ENCODE measurements at places on chromosomes 3 and 15. TPM values are rescaled to one million over a fixed set of nuclear protein-coding genes. Genes with fewer than 3 reads are reported as not detected.

CISH gene
- total RNA-seq: not detected

HCN4 gene
- total RNA-seq: not detected

PLA2G4E gene
- not detected for total RNA-seq

SH2D7 gene
- total RNA-seq: not detected

RBPMS2 gene
- total RNA-seq: 0.11 TPM

CP gene
- total RNA-seq: 1.7 TPM

ALS2CL gene
- total RNA-seq: 0.37 TPM

FILIP1L gene
- 27.0 TPM for total RNA-seq

CSPG5 gene
- not detected for total RNA-seq

HES1 gene
- 44.1 TPM for total RNA-seq

PRR20G gene
- not detected for total RNA-seq

LSMEM2 gene
- not detected for total RNA-seq

IL17RE gene
- 0.37 TPM for total RNA-seq

SAMMSON gene
- total RNA-seq: not detected

PEX5L gene
- not detected for total RNA-seq

GPR149 gene
- total RNA-seq: not detected

HHLA2 gene
- not detected for total RNA-seq

DNA sequence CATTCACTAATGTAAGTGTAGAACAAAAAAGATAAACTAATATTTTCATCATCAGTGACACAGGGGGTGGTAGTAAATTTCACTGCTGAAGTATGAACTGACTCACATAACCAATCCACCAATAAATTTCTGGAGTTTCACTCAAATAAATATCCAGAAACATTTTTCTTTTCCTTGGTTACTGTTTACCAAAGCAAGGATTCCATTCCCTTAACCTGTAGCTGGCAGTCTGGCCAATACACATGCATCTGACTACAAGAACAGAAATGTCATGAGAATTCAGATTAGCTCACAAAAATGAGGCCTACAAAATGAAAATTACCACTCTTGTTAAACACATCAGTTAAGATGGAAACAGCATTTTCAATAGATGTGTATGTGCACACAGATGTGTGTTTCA lies 80.3 kb downstream of the STAG1 start:
- no peak for DNase-seq

DNA sequence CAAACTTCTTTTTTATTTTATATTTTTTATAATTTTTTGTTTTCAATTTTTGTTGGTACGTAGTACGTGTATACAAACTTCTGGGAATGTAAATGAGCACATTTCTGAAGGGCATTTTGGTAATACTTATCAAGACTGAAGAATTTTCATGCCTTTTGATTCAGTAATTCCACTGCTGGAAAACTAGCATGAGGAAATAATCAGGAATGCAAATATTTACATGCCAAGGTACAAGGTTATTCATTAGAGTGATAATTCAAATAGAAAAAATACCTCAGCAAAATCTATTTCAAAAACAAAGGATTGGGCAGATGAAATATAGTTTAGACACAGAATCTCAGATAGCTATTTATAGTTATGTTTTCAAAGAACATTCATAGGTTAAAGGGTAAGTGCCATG lies 128.7 kb downstream of the DMXL2 start:
- no peak for DNase-seq

- no peak for DNase-seq
Observed at GRCh38 chr3:20319551-20319950, 133.5 kb upstream of the SGO1 start.

DNA sequence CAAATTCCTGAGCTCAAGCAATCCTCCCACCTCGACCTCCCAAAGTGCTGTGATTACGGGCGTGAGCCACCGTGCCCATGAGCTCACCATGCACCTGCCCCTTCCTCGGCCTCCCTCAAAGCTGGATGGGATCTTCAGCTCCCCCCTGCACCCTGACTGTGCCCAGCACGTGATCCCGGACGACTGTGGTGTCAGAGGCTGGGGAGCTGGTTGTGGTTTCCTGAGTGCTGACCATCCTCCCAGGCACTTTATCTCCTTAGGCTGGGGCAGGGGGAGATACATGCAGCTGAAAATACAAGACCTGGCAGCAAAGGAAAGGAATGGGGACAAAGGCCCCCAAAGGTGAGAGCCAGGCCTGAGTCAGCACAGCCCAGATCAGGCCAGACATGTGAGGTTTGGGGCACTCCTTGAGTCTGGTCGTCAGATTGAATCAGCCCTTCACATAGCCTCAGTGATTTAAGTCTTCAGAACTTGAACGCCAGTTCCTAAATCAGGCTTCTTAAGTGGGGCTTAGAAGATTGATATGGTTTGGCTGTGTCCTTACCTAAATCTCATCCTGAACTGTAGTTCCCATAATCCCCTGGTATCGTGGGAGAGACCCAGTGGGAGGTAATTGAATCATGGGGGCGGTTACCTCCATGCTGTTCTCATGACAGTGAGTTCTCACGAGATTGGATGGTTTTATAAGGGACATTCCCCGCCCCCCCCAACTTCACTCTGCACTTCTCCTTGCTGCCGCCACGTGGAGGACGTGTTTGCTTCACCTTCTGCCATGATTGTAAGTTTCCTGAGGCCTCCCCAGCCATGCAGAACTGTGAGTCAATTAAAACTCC lies 35.8 kb downstream of the PRKCD start:
- DNase-seq: no peak

DNA sequence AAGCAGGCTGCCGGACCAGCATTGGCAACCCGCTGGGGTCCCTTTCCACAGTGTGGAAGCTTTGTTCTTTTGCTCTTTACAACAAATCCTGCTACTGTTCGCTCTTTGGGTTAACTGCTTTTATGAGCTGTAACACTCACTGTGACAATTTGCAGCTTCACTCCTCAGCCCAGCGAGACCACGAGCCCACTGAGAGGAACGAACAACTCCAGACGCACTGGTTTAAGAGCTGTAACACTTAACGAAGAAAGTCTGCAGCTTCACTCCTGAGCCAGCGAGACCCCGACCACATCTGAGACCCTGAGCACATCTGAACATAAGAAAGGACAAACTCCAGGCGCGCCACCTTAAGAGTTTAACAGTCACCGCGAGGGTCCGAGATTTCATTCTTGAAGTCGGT lies 10.7 kb upstream of the CCR4 start:
- no peak for DNase-seq

DNA sequence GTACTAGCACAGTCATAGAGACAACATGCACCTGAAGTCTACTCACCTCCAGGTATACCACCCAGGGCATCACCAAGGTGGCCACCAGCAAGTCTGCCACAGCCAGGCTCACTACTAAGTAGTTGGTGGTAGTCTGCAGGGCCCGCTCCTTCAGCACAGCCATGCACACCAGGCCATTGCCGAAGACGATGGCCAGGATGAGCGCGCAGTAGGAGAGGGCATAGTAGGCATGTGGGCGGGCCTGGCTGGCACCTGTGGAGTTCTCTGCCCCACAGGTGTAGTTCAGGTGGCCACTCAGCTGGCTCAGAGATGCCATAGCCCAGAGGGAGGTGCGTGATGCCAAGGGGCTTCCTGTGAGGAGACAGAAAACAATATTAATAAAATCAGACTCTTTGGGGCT lies 7.2 kb downstream of the DRD3 start:
- no peak for DNase-seq

GRCh38 chr15:98018761-98019351 lies 58.4 kb downstream of the ARRDC4 start:
- DNase-seq: no peak

GRCh38 chr15:52252781-52253180 lies 42.8 kb downstream of the MYO5C start:
- peak; percentile 80 for DNase-seq

- DNase-seq: no peak
Observed at GRCh38 chr3:65200310-65200970, 512.6 kb upstream of the ADAMTS9 start.

GRCh38 chr15:96349034-96349856 lies 18.7 kb downstream of the NR2F2 start:
- DNase-seq: no peak

DNA sequence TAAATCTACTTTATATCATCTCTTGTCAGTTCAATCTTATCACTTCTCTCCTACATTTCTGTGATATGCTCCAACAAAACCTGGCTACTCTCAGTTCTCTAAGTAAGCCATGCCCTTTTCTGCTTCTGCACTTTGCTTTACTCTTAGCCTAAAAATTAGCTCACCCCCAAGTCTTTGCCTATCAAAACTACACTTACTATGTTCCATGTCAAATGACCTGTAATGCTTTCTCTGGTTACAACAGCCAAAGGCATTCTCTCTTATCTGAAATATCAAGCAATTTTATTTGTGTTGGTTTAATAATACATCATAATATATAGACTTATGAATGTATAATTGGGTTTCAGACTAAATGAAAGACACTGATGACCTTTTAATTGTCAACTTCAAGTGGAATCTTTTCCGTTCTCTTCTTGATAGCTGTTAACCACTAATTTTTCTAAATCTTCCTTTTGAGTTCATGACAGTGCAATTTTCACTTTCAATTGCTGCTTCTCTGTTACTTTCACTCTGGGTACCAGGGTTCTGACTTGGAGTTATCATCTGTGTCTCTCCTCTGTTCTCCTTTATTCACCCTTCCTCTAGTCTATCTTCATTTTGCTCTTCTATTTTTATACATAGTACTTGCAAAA lies 619.0 kb upstream of the GOLIM4 start:
- DNase-seq: no peak

DNA sequence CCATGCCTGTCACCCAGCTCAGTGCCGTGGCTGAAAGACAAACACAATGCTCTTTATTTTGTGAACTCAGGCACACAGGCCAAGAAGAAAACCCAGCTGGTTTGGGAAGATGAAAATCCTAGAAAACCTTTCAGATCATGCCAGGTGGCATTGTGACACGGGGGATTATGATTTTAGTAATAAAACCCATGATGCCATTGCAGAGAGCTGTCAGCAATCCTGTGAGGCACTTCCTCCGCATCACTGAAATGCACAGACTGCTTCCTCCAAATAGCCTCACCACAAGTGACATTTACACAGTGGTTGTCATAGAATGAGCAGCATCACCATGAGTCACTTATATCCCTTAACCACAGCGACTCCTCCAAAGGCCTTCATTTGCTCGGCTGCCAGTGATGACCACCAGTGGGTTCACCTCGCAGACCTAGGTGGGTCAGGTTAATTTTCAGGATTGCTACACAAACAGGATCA lies 22.7 kb downstream of the ABHD6 start:
- DNase-seq: peak; percentile 39

DNA sequence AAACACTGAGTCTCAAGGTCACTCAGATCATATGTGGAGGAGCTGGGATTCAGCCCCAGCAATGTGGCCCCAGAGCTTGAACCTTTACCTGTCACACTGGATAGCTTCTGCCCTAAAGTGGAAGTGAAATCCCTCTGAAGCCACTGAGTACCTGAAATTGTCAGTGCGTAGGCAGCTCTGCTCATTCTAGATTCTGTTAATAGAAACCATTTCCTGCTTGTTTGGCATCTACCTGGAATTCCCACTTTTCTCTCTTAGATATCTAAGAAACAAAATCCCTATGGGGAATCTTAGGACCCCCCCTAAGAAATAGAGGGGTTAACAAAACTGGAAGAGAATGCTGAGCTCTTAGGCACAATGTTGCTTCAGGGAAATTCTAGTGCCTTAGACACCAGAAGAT lies 29.8 kb downstream of the FBXL22 start:
- no peak for DNase-seq

DNA sequence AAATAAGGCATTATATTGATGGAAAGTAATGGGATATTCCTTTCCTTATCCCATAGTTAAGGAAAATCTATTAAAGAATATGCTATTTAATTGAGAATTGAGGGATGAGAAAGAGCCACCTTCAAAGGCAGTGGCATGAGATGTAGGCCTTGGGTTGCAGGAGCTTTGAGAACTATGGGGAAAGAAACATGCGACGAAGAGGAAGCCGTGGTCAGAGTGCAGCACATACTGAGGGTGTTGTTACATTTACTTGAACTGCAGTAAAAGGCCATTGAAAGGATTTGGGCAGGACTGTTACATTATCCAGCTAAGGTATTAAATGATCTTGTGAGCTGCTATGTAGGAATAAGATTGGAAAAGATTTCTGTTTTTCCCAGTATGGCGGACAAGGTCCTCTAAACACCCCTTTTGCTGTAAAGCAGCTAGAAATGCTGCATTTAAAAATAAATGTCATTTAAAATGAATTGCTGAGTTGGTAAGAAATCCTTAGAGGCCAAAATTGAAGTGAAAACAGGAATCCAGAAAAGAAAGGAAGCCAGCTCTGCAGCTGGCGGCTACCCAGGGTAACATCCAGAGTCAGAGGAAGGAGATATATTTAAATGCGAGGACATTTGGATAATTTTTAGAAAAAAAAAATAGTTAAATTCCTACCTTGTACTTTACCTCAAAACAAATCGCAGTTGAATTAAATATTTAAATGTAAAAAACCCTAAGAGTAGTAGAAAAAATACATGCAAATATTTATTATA lies 61.7 kb downstream of the IL1RAP start:
- no peak for DNase-seq

DNA sequence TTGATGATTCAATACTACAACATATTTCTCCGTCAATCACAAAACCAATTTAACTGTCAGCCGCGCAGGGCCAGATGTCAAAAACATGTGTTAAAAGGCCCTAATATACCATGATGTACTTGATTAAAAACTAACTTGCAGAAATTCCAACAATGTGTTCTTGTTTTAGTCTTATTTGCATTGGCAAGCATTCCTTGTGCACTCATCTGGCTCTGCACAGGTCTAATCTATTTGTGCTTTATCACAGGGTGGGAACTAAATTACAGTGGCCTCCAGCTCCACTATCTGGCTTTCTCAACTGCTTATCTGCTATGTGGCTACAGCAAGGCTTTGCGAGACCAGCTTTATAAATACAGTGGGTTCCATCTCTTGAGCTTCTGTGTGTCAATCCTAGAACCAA lies 455.5 kb downstream of the ERC2 start:
- DNase-seq: no peak

DNA sequence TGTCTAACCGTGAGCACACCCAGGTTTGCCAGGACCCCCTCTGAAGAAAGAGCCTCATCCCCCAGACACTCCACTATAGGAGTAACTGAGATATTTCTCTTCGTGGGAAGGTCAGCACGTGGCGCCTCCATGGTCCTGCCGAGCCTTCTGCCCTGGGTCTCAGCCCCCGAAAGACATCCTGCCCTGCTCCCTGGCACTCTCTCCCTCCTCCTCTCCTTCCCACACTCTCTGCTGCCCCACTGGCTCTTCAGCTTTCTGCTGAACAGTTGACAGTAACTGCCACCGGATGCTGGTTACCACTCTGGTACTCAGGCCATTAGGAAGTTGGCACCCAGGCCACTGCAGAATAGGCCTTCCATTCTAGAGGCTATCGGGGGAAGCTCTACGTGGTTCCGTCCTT lies 185.2 kb downstream of the UACA start:
- DNase-seq: peak; percentile 34

DNA sequence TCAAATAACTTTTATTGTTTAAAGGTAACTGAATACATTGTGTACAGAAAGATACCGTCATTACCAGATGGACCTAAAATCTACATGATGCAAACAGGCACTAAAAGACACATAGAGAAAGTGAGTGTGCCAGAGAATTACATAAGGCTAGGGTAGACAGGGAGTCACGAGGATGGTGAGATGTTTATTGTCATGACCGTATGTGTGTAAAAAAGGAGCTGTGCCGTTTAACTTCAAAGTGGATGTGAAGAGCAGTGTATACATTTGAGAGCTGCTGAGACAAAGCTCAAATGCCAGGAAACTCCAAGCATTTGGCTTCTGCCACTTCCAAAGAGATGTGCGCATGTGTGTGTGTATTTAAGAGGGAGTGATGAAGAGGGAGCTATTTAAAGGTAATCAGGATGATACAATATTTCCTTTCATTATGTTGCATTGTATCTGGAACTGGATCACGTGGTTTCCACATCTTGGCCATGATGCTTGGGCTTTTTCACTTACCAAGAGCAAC lies 51.4 kb upstream of the IGF1R start:
- no peak for DNase-seq

- no peak for DNase-seq
Observed at GRCh38 chr3:124731760-124732159, 1.5 kb downstream of the UMPS start.

Measured in SJSA1 (cell line).